ENCODE measurements at places on chromosomes 1 and 21.

- no peak for DNase-seq
Observed at GRCh38 chr1:214658785-214659184, 55.8 kb downstream of the CENPF start.

DNA sequence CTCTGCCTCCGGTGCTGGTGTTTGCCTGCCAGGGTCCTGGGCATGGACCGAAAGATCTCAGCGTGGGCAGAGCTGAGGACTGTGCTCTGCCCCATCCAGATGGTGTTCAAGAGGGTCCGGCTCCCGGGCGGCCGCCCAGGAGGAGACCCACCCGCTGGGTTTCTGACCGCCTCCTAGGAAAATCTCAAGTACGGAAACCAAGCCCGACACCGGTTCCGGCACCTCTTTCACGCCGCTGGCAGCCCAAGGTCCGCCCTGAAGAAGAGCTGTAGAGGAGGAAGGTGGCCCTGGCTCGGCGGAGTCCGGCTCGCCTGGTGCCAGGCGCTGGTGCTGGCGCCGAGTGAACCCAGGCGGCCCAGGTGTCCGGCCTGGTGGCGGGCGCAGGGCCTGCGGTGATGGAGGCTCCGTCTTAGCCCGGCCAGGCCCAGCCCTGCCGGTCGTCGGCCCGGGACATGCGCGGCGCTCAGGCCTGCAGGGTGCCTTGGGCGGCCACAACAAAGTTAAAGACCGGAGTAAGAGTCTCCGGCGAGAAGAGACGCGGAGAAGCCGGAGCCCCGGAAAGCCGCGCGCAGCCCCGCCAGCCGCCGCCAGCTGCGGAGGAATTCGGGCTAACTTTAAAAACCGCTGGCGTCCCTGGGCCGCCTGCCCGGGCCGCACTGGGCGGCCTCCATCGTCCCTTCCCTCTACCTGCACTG is 1.5 kb downstream of the GRIK3 start:
- DNase-seq: no peak

GRCh38 chr1:9500756-9501754 is 38.2 kb upstream of the SLC25A33 start:
- DNase-seq: no peak

GRCh38 chr1:21313886-21314721 is 23.8 kb upstream of the ECE1 start:
- no peak for DNase-seq

DNA sequence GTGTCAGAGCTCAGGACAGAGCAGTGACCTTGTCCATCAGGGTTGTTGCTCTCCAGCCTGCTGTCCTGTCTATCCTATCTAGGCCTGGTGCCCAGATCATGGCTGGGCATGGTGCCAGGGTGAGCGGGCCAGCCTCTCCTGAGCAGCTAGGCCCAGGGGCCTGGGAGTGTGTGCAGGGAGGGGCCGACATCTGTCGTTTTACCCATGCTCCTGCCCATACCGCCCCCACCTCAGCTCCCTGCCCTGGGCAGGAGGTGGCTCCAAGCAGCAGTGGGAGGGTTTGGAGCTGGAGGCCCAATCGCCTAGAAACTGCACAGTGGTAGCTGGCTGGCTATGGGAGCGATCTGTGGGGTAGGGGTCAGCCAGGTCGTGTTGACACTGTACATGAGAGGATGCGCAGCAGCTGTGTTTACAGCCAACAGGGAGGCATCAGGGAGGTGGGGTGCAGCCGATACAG is 6.5 kb downstream of the INSRR start:
- peak; percentile 94 for DNase-seq

GRCh38 chr1:106961646-106962045 is 94.8 kb upstream of the PRMT6 start:
- no peak for DNase-seq

Measured in NCI-H146 (cell line).